Stimulated activated CD8-positive, alpha-beta memory T cell treated with anti-CD3 and anti-CD28 coated beads, Interleukin-7, amount 100 ng/mL, for 24 hours (primary cell): ENCODE measurements at places on chromosomes 3 and 15.
A peak's percentile ranks its signal among the peaks of the same experiment; 100 is the strongest.

GRCh38 chr3:46984591-46985459 lies 5.4 kb downstream of the NBEAL2 start:
- no peak for DNase-seq

DNA sequence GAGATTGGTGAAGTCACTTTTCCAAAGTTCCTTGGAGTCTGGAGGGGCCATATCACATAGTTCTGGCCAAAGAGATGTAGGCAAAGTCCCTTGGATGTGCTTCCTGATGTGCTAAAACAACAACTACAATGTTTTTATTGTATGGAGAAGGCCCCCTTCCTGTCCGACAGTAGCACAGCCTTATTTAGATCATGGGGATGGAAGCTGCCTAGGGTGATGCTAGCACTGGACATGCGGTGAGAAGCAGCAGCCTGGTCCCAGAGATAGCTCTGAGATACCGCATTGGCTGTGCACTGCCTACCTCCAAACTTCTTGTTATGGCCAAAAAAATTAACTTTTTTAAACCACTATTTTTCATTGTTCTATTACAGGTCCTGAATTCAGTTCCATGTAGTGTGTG lies 137.6 kb downstream of the AQP9 start:
- DNase-seq, result no peak

GRCh38 chr15:80264031-80264430 lies 12.0 kb upstream of the CTXND1 start:
- no peak for DNase-seq

- no peak for DNase-seq
Observed at GRCh38 chr15:100726421-100727190, 124.2 kb downstream of the ASB7 start.

DNA sequence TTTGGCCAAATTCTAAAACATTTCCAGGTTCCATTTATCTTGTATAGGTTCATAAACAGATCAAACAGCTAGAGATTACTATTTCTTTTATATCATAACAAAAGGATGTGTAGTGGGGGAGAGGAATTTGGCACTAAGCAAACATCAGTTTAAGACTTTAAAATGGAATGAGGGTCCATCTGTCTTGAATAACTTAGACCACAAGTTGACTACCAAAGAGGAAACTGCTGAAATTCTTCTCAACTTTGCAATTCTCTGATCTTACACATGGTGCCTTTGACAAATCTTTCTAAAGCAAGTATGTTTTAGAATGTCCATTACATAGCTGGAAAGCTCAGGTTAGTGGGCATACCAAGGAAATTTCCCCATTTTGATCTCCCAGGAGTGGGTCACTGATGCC lies 140.5 kb upstream of the ADAMTS9 start:
- DNase-seq, result no peak

DNA sequence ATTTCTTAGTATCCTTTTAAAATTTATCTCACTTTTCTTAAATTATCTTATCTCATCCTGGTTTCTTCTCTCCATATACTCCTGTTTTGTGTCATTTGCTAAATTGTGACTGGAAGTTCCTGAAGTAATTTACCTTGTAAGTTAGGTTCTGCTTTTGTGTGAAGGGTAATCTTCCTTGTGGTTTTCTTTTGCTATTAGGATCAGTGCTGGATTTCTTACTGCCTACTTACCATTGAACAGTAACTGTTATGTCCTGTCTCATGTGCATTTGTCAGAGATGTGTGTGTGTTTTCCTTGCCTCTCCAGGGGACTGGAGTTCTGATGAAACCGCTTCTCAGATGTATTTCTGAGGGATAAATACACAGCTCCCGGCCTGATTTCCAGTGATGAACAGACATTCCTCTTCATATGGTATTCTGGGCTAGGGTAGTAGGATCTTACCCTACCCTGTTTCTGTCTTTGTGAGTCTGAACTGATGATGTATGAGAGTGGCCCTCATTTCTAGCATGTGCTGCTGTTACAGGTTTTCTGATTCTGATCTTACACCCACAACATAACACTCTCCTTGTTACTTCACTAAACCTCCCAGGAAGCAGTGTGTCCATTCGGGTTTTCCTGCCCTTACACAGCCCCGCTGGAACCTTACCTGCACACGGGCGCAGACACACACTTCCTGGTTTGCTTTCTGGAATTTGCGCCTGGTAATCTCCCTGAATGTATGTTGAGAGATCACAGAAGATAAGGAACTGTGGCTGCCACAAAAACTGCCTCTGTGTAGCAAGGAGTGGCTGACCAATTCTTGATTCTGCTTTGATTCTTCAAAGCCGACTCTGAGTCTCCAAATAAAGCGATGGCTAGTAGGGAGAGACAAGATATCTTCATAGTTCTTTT lies 14.7 kb downstream of the PAK2 start:
- DNase-seq, result no peak

- no peak for DNase-seq
Observed at GRCh38 chr15:43215961-43216360, 4.9 kb downstream of the EPB42 start.

- DNase-seq, result no peak
Observed at GRCh38 chr3:81995329-81995728, 233.9 kb upstream of the GBE1 start.

DNA sequence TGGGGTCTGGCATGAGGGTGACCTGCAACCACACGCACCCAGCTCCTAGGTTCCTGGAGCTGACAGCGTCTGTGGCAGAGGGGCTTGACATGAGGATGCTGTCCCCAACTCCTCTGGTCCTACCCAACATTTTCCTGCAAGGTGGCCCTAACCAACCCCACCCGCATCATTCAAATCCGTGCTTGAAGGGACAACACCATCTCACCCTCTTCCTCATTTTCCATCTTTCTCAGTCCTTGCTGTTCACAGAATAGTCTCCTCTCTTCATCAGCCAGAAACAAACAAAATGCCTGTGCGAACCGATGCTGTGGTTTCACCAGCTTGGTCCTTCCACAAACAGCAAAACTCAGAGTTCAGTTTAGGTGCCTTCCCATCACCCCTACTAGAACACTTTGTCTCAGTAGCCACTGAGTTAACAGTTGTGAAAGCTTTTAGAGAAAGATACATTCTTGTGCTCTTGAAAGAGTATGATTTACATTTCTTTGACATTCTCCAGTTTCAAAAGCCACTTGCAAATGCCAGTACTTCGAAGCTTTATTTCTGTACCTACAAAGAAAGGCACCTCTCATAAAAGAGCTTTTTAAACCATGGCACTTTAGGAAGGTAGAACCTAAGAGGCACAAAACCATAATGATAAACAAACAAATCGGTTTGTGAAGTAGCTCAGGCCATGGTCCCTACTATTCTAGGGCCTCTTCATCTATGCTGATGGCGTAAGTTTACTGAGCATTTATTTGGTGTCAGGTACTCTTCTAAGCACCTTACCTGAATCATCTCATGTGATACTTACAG lies 360.1 kb downstream of the SHQ1 start:
- DNase-seq, result no peak

DNA sequence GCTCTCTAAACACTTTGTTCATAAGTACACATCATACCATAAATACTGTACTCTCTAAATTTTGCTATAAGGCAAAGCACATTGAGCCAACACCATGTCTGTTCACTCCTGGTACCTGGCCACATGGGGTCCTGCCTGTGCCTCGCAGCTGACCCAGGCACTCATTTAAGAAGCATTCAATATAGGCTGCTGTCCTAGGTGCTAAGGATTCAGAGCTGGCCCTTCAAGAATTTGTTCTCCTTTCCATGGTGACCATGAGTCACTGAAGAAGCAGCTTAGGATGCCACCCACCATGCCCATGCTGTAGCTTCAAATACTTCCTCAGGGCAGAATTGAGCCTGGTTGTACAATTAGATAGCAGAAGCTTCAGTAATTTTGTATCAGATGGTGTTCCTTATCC lies 119.2 kb upstream of the ZBED2 start:
- DNase-seq, result no peak

- no peak for DNase-seq
Observed at GRCh38 chr3:174325834-174326700, 533.1 kb upstream of the NAALADL2 start.

DNA sequence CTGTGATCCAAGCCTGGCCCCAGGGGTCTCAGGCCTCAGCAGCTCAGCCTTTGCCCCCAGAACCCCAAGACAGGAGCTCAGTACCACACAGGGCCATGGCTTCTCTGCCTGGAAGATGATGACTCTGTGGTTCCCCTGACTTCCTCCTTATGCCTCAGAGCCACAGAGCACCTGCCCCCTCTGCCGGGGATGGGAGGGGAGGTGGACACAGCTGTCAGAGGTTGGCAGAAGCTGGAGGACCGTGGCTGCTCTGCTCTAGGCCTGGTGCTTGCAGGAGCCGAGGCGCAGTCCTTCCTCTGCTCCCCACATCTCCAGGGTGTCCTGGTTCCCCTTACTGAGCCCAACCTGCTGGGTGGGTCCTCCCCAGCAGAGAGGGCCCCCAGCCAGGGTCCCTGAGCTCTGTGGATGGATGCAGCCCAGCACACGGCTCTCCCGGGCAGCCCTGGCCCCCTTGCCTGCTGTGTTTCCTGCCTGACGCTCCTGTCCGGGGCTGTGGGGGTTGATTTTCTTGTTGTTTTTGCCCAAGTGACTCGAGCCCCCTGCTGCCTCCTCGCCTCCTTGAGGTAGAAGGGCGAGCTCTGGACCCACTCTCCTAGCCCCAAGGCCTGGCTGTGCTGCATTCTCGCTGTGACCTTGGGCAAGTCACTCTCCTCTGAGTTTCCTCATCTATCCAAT lies 36.6 kb downstream of the PSTPIP1 start:
- DNase-seq, result no peak

- no peak for DNase-seq
Observed at GRCh38 chr15:87450314-87450713, 806.2 kb downstream of the NTRK3 start.

DNA sequence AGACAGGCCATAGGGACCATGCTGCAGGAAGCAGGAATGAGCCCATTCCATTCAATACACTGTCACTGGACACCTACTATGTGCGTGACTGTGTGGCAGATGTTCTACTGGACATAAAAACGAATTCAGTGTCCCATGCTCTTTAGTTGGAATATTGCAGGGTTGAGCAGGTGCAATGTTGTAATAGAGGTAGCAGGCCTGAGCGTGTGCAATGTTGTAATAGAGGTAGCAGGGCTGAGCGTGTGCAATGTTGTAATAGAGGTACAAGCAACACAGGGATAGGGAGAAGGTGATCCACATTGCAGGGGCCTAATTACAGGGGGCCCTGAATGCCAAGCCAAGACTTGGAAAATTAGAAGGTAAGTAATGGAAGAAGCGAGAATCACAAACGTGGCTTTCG lies 261.4 kb upstream of the HES1 start:
- no peak for DNase-seq

DNA sequence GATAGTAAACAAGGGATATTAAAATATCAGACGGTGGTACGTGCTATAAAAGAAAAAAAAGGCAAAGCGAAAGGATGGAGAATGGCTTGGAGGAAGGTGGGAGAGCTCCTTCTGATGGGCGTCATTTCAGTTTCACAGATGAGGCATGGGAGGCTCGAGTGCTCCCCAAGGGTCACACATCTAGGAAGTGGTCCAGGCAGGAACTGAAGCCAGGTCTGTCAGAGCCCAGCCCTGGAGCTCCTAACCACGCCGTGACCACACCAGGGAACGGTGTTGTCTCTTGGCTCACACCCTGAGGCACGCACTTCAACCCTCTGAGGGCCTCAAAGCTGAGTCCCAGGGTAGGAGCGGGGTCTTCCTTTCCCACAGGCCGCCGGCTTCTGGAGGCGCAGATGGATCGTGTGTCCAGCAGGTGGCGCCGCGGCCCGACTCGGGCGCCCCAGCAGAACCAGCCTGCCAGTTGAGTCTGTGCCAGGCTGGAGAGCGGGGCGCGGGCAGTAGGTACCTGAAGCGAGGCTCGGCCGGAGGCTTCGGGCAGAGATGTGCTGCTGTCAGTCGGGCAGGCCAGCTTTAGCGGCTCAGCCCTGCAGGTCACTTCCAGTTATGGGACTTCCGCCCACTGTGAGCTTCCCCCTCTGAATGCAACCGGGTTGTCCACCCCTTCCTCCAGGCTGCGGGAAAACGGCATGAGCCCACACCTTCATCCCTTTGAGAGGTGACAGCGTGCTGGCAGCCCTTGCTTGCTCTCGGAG lies 68.1 kb downstream of the SLC6A1 start:
- peak; percentile 17 for DNase-seq

DNA sequence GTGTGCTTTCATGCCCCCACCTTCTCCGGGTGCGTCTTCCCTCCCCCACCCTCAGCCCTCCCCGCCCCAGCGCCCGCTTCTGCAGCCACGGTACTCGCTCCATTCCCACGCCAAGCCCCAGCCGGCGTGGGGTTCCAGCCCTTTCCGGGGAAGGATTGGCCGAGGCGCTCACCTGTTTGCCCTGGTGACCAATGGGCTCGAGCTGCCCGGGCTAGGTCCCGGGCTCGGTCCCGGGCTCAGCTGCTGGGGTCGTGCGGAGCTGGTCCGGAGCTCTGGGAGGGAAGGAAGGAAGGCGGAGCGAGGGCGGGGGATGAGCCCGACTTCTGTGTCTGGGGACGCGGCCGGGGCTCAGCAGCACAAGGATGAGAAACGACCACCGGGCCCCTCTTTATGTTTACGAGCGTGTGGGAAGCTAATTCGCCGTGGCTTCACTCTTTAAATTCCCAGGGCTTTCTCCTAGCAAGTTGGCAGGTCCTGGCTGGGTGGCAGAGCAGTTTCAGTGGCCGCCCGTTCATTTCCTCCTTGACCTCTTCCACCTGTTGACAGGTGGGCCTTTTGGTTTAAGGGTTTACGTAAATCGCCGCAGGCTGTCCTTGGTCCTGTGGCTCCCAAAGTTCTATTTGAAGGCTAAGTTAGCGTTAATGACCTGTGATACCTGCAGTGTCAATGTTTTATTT lies at the start of gene IGSF10:
Gene IGSF10, minus strand, starts transcription at position 288 of the 677 bp plus-strand sequence. CDS start 2,352 bp downstream, outside the sequence.
- DNase-seq, result no peak

DNA sequence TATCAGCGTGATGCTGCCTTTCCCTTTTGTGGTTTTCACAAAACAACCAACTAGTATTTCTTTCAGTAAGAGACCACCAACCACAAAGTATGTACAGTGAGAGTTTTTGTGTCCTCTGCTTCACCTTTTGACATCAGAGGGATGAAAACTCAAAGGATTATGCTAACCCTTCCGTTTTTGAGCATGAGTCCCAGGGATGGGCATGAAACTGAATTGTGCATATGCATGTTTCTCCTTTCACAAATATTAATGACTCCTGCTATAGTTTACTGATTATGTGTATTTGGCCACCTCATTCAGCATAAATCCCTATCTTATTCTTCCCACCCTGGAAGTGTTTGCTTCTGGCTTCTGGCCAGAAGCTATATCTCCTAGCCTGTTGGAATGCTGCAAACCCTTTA lies 59.2 kb downstream of the RSRC1 start:
- no peak for DNase-seq

GRCh38 chr3:129445471-129445870 lies 5.4 kb downstream of the IFT122 start:
- no peak for DNase-seq

GRCh38 chr3:58421004-58421403 lies 12.6 kb downstream of the PDHB start:
- no peak for DNase-seq

GRCh38 chr3:53478166-53478830 lies 16.1 kb upstream of the CACNA1D start:
- DNase-seq, result no peak
